Motor neuron (in vitro differentiated cells): ENCODE measurements at places on chromosomes 2 and 18. TPM values are rescaled to one million over a fixed set of nuclear protein-coding genes. Genes with fewer than 3 reads are reported as not detected.

Gene CYTIP
- total RNA-seq: 0.52 TPM in 1 of 2 replicates, not detected in the other

GRCh38 chr18:51171625-51172259 lies 25.7 kb downstream of the MEX3C start:
- no peak for ATAC-seq

DNA sequence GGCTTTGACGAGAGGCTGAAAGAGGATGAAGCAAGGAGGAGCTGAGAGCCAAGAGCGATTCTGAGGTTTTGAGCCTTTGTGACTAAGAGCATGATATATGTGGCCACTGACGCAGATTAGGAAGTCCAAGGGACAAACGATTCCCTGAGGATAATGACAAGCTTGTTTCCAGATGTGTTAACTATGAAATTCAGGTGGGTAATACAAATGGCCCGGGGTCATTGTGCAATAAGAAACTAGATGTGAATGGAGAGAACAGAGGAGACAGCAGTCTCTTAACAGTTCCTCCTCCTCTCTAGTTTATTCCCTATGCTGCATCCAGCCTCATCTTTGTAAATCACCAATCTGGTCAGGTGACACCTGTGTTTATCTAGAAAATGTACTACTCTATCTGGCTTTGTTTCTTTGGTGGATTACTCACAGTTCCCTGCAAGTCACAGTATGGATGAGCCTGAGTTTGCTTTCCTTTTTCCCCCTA lies 84.2 kb downstream of the SOCS6 start:
- ATAC-seq: peak; percentile 87

Gene KIAA2012
- total RNA-seq: 0.27 and 0.58 TPM in 2 replicates

DNA sequence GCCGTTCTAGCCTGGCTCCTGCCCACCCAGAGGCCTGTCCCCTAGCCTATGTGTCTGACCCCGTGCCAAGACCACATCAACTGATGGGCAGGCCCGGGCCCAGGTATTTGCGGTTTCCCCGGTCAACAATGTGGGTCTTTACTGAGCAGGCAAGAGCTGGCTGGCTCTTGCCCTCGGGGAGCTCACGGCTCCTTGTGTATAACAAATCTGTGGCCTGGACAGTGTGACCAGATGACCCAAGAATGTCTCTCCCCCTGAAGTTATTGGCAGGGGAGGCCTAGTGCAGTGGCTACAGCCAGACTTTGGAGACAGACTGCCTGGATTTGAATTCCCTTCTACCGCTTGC lies 179.6 kb downstream of the KLHL29 start:
- ATAC-seq: no peak

Gene CDH20
- total RNA-seq: 0.15 TPM in 1 of 2 replicates, not detected in the other

Gene ANKRD30BL
- total RNA-seq: 0.36 and 1.7 TPM in 2 replicates

GRCh38 chr18:22169011-22169888 lies at the start of gene GATA6:
TSS of gene GATA6 (plus strand) at chr18:22169589. CDS start at chr18:22171145, 1,556 bp downstream.
- ATAC-seq: peak; percentile 73

DNA sequence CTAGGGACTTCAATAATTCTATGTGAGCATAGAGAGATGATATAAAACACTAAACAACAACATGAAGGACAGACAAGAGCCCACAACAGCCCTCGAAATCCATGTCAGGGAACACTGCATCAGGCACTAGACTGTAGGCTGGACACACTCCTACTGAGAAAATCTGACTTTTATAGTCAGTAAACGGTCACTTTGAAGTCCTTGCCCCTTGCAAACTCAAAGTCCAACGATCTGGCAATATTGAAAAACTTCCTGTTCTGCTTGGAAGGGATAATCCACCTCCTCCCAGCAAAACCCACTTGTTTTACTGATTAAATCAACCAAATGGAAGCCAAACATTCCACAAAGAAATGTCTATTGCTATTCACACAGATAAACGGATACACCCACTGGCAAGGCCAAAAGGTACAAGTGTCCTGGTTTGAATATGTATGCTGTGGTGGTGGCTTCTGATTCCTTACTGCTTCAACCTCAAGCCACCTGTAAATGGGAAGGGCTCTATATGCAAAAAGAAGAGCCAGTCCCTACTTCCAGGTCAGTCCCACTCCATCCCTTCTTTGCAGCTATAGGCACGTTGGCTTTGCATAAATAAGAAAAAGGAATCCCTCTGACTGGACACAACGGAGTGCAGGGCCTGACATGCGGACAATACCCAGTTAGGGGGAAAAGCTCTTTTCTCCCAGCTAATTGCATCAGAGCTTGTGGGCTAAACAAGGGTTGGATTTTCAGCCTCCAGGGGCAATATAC lies 56.6 kb downstream of the STK39 start:
- ATAC-seq: peak; percentile 78

Gene SDC1
- 8.2 and 9.2 TPM in 2 replicates for total RNA-seq

GRCh38 chr2:151976945-151977353 lies 121.9 kb downstream of the CACNB4 start:
- ATAC-seq: no peak

DNA sequence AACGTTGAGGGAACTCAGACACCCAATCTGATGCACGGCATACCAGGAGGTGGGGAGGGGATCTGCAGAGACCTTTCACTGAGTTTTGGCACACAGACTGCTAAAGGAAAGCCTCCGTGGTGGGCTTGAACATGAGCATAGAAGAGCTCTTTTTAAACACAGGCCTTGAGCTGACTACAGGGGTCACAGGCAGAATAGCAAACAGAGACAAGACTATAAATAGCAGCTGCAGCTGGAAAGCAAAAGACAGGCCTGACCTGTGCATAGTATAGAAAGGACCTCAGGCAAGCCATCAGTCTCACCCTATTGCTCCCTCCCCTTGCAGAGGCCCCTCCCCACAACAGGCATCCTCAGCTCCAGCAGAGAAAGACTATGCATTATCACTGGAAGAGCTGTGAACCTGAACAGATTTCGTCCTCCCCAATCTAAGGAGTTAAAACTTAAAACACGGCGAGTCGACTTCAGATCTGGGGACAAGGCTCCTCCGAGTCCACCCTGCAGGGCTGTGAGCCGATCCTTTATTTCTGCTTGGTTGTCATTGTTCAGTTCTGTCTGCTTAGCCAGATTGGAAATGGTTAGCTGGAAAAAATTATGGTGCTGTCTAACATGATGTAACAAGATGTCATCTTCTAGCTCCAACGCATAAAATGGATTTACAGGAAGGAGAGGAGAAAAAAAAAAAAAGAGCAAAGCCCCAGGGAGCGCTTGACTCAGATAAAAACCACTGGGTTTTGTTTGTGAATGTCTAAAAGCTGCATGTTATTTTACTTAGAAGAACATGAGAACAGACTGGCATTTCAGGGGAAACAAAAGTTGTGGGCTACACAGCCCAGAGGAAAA lies 25.2 kb upstream of the LCLAT1 start:
- peak; percentile 89 for ATAC-seq

GRCh38 chr18:56038171-56039030 lies 450.4 kb upstream of the TCF4 start:
- no peak for ATAC-seq

Gene TLX2
- 1.0 and 3.2 TPM in 2 replicates for total RNA-seq

DNA sequence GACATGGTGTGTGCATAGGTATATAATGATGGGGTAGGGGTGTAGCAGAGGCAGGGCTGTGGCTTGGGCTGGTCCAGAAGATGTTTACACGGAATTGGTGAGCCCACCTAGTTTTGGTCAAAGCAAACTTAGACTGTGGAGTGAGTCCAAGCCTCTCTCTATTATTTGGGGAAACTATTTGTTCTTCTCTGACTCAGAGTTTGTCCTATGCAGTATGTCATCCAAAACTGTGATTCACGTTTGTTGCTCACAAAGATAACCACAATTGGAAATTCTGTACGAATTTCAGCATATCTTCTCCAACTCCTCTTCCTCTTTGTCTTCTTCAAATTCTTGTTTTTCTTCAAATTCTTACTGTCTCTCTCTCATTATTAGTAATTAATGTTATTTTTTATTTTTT lies 292.9 kb downstream of the XIRP2 start:
- ATAC-seq: no peak

- no peak for ATAC-seq
Measured at GRCh38 chr2:127909019-127909418, 23.3 kb upstream of the AMMECR1L start.

DNA sequence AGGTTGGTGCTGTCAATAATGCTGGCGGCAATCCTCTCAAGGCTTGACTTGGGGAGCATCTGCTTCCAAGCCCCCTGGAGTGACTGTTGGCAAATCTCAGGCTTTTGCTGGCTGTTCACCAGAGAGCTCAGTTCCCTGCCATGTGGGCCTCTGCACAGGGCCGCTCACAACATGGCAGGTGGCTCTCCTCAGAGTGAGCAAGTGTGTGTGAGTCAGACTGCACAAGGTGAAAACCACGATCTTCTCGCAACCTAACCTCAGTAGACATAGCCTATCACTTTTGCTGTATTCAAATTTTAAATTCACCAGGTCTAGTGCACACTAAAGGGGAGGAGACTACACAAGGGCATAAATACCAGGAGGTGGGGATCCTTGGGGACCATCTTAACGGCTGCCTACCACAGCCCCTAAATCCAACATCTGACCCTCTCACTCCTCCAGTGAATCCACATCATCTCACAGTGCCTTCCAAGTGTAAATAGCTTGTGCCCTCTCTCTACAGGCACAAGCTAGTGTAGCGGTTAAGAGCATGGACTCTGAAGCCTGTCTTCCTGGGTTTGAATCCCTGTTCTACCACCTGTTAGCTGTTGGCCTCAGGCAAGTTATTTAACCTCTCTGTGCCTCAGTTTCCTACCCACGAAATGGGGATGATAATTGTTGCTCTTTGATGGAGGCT lies 187.7 kb upstream of the CXCR4 start:
- ATAC-seq: no peak

DNA sequence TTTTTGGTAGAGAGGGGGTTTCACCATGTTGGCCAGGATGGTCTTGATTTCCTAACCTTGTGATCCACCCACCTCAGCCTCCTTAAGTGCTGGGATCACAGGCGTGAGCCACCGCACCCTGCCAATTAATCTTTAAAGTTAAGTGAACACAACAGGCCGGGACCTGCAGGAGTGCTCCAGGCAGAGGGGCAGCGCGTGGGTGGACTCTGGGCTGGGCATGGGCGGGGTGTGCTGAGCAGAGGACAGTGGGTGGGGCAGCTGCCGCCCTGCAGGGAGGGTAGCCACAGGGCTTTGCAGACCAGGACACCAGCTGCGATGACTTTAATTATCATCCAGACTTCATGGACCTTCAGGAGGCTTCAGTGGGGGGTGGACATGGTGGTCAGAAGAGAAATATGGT lies 8.8 kb upstream of the GPR148 start:
- ATAC-seq: no peak

Gene TFPI
- total RNA-seq: 0.18 and 0.21 TPM in 2 replicates

- no peak for ATAC-seq
Measured at GRCh38 chr2:68125821-68126220, 31.9 kb upstream of the PNO1 start.

DNA sequence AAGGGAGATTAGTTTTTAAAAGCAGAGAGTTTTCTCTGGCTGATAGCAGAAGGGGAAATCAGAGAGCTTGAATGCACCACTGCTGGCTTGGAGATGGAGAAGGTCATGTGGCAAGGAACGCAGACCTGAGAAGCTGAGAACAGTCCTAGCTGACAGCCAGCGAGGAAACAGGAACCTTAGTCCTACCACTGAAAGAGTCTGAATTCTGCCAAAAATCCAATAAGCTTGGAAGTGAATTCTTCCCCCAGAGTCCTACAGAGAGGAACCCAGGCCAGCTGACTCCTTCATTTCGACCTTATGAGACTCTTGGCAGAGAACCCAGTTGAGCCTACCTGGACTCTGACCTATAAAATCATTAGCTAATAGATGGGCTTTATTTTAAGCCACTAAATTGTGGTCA lies 371.9 kb upstream of the TNP1 start:
- ATAC-seq: no peak

GRCh38 chr2:9230881-9231280 lies 24.3 kb downstream of the ASAP2 start:
- no peak for ATAC-seq

Gene IL36RN
- total RNA-seq: 0.17 and 0.18 TPM in 2 replicates

GRCh38 chr2:45390861-45391260 lies 220.2 kb downstream of the SRBD1 start:
- ATAC-seq: no peak

DNA sequence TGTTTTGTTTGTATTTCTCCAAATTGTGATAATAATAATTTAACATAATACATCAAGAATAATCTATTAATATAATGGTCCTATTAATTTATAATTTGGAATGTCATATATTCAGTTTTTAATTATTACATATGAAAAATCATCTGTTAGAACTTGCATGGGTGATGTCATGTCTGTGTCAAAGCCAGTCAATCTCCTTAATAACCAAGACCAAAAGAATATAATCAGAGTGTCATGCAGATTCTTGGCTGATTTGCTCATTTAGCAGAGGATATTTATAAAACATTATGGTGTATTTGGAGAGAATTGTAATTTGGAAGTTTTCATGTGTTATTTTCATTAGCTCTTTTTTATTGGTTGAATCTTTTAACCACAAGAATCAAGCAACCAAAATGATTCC lies 96.4 kb downstream of the PIK3C3 start:
- ATAC-seq: no peak

Gene MYO5B
- total RNA-seq: 0.61 and 1.1 TPM in 2 replicates

Gene CYBRD1
- 23.3 and 23.8 TPM in 2 replicates for total RNA-seq

DNA sequence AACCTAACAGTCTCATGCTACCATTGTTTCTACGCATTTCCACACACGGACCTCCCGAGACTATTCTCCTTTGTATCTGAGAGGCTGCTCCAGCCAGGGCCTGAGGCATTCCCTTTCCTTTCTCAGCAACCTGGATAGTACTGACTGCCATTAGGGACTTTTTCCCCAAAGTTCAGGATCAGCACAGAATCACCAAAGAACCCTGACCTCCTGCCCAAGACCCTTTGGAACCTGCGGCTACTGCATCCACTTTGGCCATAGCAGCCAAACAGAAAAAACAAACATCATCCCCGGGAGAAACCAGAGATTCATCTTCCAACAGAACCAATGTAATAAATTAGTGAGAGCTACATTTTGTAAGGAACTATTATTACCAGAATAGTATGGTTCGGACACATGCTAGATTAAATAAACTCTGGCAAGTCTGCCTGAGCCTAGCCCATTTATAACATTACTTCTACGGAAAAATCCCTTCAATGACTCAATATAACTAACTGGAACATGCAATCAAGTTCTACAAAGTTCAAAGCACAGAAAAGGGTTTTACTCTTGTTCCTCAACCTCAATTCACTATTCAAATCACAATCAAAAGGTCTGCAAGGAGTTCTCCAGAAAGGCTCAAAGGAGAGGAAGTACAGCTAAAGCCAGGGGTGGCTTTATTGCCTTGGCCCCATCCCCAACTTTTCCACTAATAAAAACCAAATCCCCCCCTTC lies 51.8 kb downstream of the LPIN2 start:
- no peak for ATAC-seq

Gene ST6GAL2
- 7.5 and 7.7 TPM in 2 replicates for total RNA-seq

Gene CPO
- not detected in 2 replicates for total RNA-seq

Gene C1QL2
- 0.13 and 0.49 TPM in 2 replicates for total RNA-seq
